ENCODE measurements at places on chromosomes 2 and 18. TPM values are rescaled to one million over a fixed set of nuclear protein-coding genes. Genes with fewer than 3 reads are reported as not detected.

Gene EFHD1
- total RNA-seq, result 15.8 TPM

Gene LYPD6B
- total RNA-seq, result 83.7 TPM

Gene SULT1C4
- total RNA-seq, result not detected

GRCh38 chr2:128435576-128436478 lies 117.2 kb upstream of the HS6ST1 start:
- no peak overlapping the region for H3K4me3 ChIP-seq
- H3K27ac ChIP-seq, result no peak overlapping the region
- H3K27me3 ChIP-seq, result no peaks in the 10 kb centered on the region
- peaks cover 12% of the 10 kb centered on the region for H3K4me1 ChIP-seq
- H3K36me3 ChIP-seq, result no peaks in the 10 kb centered on the region
- DNase-seq, result peak; percentile 59

All from suprapubic skin (tissue), 4 donors.